Peyer's patch (tissue), 4 donors: ENCODE measurements at places on chromosomes 4 and X.
A peak's percentile ranks its signal among the peaks of the same experiment; 100 is the strongest.

- no peaks in the 10 kb centered on the region for H3K27me3 ChIP-seq
- no peak overlapping the region for H3K27ac ChIP-seq
- no peak overlapping the region for H3K4me3 ChIP-seq
- H3K36me3 ChIP-seq, result no peaks in the 10 kb centered on the region
Measured at GRCh38 chrX:155148724-155149537, 67.3 kb upstream of the VBP1 start.

DNA sequence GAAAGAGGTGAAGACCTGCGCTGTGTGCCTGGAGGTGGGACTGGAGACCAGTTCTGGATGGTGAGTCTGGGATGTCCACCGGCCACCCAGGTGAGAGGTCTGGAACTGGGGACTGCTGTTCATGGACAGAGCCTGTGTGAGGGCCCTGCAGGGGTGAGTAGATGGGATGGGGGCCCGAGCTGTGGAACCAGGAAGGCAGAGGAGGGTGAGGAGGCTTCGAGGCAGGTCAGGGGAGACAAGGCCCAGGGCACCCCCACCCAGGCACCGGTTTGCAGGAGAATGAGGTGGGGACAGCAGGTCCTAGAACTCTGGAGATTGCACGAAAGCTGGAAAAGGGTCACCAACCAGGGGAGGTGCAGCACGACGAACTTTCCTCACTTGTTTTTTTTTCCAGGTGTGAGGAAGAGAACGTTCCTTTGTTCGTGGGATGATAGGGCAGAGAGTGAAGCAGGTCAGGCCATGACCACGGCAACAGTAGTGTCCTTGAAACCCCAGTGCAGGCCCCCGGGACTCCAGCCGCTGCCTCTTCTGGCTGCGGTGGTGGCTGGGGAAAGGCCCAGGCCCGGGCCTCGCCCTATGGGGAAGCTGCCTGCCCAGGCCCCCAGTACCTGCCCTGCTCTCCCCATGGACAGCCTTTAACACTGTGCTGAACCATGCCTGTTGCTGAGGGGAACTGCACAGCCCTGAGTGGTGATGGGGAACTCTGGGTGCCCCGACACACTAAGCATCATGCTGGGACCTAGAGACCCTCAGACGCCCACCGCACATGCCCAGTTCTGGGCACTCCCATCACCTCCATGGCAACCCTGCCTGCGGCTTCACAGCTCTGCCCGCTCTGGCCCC is 22.9 kb downstream of the TNIP2 start:
- no peak overlapping the region for H3K4me3 ChIP-seq
- H3K36me3 ChIP-seq, result no peaks in the 10 kb centered on the region
- no peaks in the 10 kb centered on the region for H3K27me3 ChIP-seq
- no peaks in the 10 kb centered on the region for H3K4me1 ChIP-seq
- no peak overlapping the region for H3K27ac ChIP-seq
- DNase-seq, result no peak

- peak overlapping the region; percentile 90 for H3K4me3 ChIP-seq
- H3K27ac ChIP-seq, result peak overlapping the region; percentile 90
- no peaks in the 10 kb centered on the region for H3K27me3 ChIP-seq
- H3K36me3 ChIP-seq, result no peaks in the 10 kb centered on the region
- DNase-seq, result no peak
- H3K4me1 ChIP-seq, result peaks cover 9% of the 10 kb centered on the region
Measured at GRCh38 chr4:6987588-6987961, 55.6 kb upstream of the TADA2B start.

- DNase-seq, result no peak
- H3K27ac ChIP-seq, result no peak overlapping the region
- no peak overlapping the region for H3K4me3 ChIP-seq
- no peaks in the 10 kb centered on the region for H3K36me3 ChIP-seq
- H3K4me1 ChIP-seq, result no peaks in the 10 kb centered on the region
- H3K27me3 ChIP-seq, result no peaks in the 10 kb centered on the region
Measured at GRCh38 chr4:19092797-19093196, 1071.2 kb upstream of the LCORL start.

- no peaks in the 10 kb centered on the region for H3K36me3 ChIP-seq
- H3K27me3 ChIP-seq, result no peaks in the 10 kb centered on the region
- H3K4me1 ChIP-seq, result no peaks in the 10 kb centered on the region
- no peak for DNase-seq
- H3K27ac ChIP-seq, result no peak overlapping the region
- no peak overlapping the region for H3K4me3 ChIP-seq
Measured at GRCh38 chr4:60589425-60589824, 610.7 kb upstream of the ADGRL3 start.

- H3K27ac ChIP-seq, result no peak overlapping the region
- H3K36me3 ChIP-seq, result no peaks in the 10 kb centered on the region
- no peak for DNase-seq
- H3K27me3 ChIP-seq, result no peaks in the 10 kb centered on the region
- no peak overlapping the region for H3K4me3 ChIP-seq
- no peaks in the 10 kb centered on the region for H3K4me1 ChIP-seq
Measured at GRCh38 chr4:139896091-139896604, 230.5 kb downstream of the MGST2 start.
